ENCODE measurements at places on chromosomes 3 and 15.

- DNase-seq = no peak
Observed at GRCh38 chr15:85527895-85528294, 147.5 kb downstream of the AKAP13 start.

GRCh38 chr15:93072411-93073394 lies 16.3 kb downstream of the RGMA start:
- DNase-seq = no peak

- no peak for DNase-seq
Observed at GRCh38 chr3:188097791-188098190, 56.2 kb upstream of the LPP start.

- no peak for DNase-seq
Observed at GRCh38 chr3:129576514-129577352, 29.7 kb downstream of the PLXND1 start.

GRCh38 chr15:42728560-42728959 lies 8.4 kb downstream of the CDAN1 start:
- DNase-seq = no peak

- no peak for DNase-seq
Observed at GRCh38 chr3:7190095-7190494, 329.2 kb downstream of the GRM7 start.

- no peak for DNase-seq
Observed at GRCh38 chr15:62212741-62213140, 47.7 kb upstream of the C2CD4B start.

GRCh38 chr3:131282379-131282778 lies 99.2 kb upstream of the NUDT16 start:
- DNase-seq = no peak

DNA sequence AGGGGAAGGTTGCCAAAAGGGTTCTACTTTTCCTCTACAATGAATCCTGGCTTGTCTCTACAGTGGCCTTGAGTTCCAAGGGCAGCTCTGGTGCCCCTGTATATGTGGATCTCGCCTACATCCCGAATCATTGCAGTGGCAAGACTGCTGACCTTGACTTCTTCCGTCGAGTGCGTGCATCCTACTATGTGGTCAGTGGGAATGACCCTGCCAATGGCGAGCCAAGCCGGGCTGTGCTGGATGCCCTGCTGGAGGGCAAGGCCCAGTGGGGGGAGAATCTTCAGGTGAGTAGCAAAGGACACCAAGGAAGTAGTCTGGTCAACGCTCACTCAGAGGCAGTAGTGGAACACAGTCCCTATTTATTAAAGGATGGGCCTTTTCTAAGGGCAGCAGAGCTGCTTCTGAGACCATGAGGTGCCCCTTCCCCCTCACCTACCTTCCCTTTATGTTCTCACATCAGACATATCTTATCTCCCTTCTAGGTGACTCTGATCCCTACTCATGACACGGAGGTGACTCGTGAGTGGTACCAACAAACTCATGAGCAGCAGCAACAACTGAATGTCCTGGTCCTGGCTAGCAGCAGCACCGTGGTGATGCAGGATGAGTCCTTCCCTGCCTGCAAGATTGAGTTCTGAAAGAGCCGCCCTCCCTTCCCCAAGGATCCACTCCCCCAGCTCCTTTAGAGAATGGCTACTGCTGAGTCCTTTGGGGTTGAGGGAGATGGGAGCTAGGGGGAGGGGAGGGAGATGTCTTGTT lies 12.4 kb downstream of the MAP1A start:
- DNase-seq = no peak

GRCh38 chr3:136939489-136939888 lies 18.3 kb upstream of the IL20RB start:
- no peak for DNase-seq

DNA sequence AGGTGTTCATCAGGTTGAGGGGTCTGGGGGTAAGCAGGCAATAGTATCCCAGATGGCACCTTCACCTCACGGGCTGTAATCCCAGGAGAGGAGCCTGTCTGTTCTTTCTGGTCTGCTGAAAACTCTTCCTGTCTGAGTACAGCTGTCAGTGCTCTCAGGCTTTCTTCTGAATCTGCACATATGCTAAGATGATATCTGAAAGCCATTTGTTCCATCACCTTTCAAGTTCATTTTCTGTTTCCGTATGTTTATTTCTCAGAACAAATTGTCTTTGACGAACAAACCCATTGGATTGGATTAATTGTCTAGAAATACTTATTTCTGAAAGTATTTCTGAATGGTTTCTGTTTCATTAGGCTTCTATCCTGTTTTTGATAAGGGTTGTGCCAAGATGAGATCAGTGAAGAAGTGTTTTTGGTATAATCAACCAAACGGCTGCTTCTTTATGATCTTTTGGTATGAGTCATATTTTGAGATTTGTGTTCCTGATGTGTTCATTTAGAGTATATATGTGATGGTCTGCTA lies 13.3 kb downstream of the ZNF592 start:
- DNase-seq = no peak

- DNase-seq = no peak
Observed at GRCh38 chr15:35071106-35071505, 14.0 kb downstream of the NANOGP8 start.

- no peak for DNase-seq
Observed at GRCh38 chr3:32641356-32641755, 43.6 kb upstream of the CNOT10 start.

- DNase-seq = no peak
Observed at GRCh38 chr3:10619989-10620832, 114.8 kb upstream of the ATP2B2 start.

DNA sequence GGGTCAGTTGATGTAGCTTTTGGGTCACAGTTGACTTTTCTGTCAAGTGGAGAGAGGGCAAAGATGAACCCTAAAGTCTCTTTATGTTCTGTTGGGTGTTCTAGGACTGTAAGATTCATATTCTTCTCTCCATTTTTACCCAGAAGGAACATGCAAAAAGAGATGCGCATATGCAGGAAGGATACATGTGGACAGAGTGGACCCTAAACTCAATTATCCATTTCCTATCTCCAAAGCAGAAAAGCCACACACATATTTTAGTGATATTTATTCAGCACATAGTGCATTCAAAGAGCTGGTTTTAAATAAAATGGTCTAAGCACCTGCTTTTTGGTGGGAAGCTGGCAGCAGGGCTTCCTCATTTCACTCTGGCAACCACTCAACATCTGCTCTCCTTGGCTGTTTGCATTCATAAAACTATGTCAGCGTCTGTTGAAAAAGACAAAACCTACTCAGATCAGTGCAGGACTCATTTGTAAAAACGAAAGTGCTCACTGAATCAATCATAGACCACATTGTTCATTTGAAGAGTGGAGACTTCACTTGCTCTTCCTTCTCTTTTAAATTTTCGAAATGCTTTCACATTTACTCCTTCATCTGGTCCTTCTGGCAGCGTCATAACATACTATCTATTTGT lies 96.6 kb downstream of the SEMA6D start:
- DNase-seq = no peak

- no peak for DNase-seq
Observed at GRCh38 chr3:36944012-36944640, 728 bp downstream of the TRANK1 start.

DNA sequence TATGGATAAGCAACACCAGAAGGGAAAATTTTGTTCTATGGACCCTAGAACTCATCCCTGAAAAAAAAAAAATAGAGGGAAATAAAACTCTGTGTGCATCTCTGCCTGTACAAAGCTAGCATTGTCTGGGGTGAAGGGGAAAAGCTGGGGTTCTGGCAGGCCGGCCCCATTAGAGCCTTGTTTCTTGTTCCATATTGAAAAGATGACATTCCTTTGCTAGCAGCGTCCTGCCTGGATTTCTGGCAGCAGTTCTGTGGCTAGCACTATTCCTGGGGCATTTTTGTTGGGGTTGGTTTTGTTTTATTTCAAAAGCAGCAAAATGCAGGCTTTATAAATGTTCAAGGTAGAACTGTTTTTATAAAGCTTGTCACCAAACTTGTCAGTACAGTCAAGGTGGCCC lies 45.2 kb downstream of the RARB start:
- no peak for DNase-seq

- DNase-seq = no peak
Observed at GRCh38 chr3:187044206-187044605, 95.1 kb downstream of the RPL39L start.

DNA sequence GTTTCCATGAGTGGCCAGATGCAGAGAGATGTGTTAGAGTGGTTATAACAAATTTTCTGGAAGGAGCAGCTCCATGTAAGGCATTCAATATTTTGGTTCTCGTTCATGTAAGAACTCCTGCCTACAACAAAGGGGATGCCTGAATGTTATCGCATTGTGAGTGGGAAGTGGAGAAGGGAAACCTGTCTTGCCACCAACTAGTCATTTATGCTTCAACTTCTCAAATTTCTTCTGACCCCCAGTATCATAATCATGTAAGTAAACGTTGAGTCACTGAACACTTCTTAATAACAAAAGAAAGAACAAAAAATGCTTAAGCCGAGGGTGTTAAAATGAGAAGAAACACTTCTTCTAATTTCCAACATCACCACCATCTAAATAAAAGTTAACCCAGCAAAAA lies 62.0 kb upstream of the MRPL3 start:
- DNase-seq = no peak
